ENCODE measurements at places on chromosomes 7 and 10. TPM values are rescaled to one million over a fixed set of nuclear protein-coding genes. Genes with fewer than 3 reads are reported as not detected.

- DNase-seq, result peak; percentile 70
These were observed 15.5 kb upstream of the CRTAC1 start for GRCh38 chr10:98045785-98046389.

DNA sequence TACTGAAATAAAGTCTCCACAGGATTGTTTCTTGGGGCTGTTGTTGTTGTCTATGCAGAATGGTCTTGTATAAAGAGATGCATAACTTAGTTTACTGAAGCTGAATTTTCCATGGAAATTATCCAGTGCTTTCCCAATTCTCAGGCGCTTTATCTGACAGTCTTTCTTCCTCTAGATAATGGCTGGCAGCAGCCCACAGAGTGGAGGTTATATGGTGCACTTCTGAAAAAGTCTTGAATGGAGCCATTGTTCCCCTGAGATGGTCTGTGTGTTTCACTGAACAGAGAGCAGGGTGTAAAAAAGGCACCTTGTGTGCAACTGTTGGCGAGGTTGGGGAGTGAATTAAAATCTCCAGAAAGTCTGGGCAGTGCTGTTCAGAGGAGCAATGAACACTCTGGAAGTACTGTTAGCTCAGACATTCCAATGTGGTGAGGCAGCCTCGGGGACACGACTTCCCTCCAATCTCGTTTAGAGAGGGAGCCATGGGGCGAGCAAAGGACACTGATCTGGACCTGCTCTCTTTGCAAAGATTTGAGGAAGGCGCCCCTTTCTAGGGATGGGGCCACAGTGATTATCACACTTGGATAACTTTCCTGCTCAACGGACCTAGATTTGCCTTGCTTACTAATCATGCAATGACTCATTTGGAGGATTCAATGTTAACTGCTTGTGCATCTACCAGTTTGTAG, 2.0 kb upstream of the PLCE1 start:
- no peak for DNase-seq

NOS3 gene
- 0.54 TPM for polyA plus RNA-seq

PPP1R3A gene
- polyA plus RNA-seq, result not detected

SNCG gene
- polyA plus RNA-seq, result not detected

GRCh38 chr7:12921751-12922345, 234.4 kb downstream of the ARL4A start:
- DNase-seq, result no peak

DNA sequence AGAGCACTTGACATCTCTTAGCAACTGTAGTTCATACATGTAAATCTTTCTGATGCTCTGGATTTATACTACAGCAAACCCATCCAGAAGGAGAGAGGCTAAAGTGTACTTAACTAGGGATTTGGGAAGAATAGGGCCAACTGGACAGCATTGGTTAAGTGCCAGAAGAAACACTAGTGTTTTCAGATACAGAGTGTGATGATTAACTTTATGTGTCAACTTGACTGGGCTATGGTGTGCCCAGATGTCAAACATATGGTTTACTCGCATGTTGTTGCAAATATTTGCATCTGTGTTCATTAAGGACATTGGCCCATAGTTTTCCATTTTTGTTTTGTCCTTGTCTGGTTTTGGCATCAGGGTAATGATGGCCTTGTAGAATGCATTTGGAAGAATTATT, 384.7 kb upstream of the KCND2 start:
- no peak for DNase-seq

GRCh38 chr7:22295402-22296264, 61.3 kb downstream of the RAPGEF5 start:
- DNase-seq, result no peak

DNA sequence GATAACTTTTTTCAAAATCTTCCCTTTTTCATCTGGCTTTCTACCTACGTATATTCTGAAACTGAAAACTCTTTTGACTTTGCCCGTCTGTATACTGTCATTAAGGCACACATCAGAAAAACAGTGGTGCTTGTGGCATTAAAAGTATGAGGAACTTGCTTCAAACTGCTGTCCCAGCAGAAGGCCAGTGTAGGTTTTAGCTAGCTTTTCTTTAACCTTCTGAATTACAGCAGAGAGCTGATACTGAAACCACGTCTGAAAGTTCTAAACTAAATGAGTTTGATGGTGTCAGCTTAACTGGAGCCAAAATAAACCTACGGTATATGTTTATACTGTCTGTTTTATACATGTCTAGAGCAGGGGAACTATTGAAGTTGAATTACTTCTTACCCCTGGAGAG, 283.4 kb downstream of the TFEC start:
- no peak for DNase-seq

GRCh38 chr10:110730345-110731050, 86.4 kb downstream of the RBM20 start:
- DNase-seq, result no peak

ADGRA1 gene
- not detected for polyA plus RNA-seq

GPRIN2 gene
- not detected for polyA plus RNA-seq

CPVL gene
- polyA plus RNA-seq, result 1.3 TPM

GRCh38 chr7:85041605-85042216, 145.1 kb downstream of the SEMA3D start:
- peak; percentile 48 for DNase-seq

GRCh38 chr10:11677480-11677879, 64.7 kb upstream of the ECHDC3 start:
- peak; percentile 34 for DNase-seq

UCMA gene
- polyA plus RNA-seq, result not detected

PNLIPRP2 gene
- not detected for polyA plus RNA-seq

SYT15B gene
- 0.04 TPM for polyA plus RNA-seq

GRCh38 chr7:47804767-47805545, 143.3 kb downstream of the PKD1L1 start:
- DNase-seq, result no peak

AKR1D1 gene
- polyA plus RNA-seq, result not detected

Measured in B cell (primary cell).